CD4-positive, CD25-positive, alpha-beta regulatory T cell (primary cell): ENCODE measurements at places on chromosomes 5 and 9.
A peak's percentile ranks its signal among the peaks of the same experiment; 100 is the strongest.

- DNase-seq: no peak
Measured at GRCh38 chr5:145752534-145752933, 82.6 kb downstream of the PRELID2 start.

DNA sequence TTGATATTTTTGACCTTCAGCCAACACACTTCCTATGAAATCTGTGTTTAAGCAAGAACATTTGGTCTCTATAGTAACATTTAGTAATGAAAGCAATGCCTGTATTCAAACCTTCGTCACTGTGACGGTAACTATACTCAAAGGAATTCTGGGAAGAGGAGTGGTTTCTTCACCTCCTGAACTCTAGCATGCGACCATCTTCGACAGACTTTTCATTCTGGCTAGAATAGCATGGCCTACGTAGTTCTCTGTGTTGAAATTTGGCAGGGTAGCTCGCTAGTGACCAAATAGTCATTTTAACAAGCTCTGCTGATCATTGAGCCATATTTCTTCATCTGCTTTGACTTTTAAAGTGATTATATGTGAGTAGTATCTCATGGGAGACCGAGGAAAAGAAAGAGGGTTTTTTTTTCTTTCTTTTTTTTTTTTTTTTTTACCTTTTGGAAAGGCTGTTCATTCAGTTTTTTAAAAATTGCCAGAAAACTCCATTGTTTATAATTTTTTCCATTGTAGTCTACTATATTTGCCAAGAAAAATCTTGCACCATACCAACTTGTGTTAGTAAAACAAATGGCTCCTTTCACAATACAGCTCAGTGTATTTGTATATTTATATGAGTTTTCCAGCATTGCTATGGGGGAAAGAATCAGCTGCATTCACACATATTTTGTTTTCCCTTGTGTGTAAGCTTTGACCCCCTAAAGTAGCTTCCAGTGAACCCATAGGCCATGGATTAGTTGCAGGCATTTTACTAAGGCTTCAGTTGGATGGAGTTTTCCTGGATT lies 166.8 kb downstream of the NNT start:
- no peak for DNase-seq

DNA sequence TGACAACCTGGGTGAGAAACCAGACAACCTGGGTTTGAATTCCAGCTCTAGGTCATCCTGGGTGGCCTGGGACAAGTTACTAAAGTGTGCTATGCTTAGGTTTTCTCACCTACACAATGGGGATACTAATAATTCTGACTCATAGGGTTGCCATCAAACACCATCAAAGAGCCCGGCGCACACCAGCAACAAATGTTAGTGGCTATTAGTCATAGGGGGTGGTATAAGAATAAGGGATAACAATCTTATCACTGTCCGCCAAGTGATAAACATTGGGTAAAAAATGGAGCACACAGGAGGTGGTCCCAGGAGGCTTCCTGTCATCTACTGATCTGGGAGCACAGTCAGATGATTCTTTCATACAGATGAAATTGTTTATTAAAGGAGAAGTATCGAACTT lies 61.4 kb upstream of the AFAP1L1 start:
- no peak for DNase-seq

DNA sequence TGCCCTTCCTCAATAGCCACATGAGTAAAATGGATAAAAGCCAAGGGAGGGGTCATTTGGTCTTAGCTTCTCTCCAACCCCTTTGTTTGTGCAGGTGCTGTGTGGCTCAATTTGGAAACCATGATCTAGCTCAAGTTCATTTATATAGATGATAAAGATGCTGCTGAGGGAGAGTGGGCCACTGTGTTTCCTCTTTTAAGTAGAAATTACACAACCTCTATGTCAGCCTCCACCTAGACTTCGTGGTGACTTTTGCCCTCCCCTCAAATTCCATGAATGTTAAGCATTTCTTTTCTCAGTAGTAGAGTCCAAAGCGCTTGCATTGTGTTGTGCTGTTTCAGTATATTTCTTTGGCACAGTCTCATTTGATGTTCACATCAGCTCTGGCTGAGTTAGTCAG lies 241.4 kb downstream of the ARHGAP26 start:
- no peak for DNase-seq

DNA sequence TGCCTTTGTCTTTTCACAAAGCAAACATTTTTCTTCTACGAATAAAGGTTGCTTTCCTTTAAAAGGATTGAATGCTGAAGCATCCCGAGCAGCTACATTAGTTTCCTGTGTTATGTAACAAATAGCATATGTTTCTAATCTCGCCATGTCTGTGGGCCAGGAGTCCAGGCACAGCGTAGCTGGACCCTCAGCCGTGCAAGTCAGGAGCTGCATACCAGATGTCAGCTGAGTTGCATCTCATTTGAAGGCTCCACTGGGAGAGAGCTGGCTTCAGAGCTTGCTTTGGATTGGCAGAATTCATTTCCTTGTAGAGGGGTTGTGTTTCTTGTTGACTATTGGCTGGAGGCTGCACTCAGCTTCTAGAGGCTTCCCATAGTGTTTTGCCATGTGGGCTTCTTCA lies 16.0 kb upstream of the GOLPH3 start:
- no peak for DNase-seq

- DNase-seq: no peak
Measured at GRCh38 chr5:137119321-137119720, 379.8 kb downstream of the SPOCK1 start.

GRCh38 chr9:121107029-121107428 lies 32.3 kb downstream of the CNTRL start:
- peak; percentile 56 for DNase-seq

DNA sequence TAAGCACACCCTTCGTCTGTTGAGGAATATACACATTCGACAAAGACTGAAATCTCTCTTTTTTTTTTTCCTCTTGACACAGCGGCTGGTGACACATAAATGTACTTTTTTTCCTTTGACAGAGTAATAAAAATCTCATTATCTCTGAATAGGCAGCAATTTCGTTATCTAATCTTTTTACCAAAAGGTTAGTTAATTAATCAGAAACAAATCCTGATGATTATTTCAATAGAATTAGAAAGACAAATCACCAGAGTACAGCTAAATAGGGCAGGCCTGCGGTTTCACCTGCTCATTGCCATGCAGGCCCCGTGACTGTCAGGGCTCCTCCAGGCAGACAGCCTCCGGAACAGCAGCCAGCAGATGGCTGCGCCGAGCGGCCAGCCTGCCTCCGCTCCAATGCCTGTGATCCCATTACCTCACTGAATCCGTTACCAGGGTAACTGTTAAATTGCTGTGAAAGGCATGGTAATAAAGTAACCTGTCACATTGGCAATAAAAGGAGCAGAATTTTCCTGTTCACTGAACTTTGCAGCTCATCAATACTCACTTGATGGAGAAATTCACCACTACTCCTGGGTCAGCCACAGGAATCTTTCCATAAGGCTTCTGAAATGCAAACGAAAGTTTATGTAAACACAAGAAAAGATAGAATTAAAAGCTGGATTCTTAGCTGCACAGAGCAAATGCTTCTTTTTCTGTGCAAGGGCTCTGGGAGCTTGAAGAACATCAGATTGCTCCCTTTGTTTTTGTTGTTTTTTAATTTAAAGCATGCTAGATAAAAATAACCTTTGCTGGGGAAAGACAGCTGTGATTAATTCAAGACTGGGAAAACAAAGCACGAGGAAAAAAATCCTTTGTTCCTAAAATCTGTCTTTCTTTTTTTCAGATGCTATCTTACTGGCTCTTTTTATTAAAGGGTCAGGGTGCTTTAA lies 666.4 kb upstream of the ZNF608 start:
- no peak for DNase-seq

DNA sequence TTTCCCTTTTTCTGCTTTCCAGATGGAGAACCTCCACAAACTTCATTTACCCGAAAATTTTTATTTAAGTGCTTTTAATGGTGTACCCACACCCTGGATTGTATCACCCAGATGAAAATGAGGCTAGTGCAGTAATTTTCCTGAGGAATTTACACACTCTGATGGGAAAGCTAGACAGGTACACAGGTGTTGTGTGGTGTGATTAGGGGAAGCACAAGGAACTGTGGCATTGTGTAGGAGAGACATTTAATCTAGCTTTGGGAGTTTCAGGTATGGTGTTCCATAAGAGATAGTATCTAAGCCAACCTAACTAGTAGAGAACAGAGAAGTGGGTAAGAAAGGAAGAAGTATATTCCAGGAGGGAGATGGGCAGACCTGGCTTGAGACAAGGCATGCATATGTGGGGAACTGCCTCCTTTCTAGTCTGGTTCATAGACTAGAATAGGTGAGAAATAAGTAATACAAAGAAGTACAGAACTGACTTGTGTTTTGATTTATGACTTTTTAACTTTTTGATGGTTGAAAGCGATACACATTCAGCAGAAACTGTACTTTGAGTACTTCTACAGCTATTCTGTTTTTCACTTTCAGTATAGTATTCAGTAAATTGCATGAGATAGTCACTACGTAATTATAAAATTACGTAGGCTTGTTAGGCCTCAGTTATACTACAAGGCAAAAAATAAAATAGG lies 22.9 kb upstream of the ROPN1L start:
- no peak for DNase-seq

GRCh38 chr9:20558566-20559016 lies 63.7 kb downstream of the MLLT3 start:
- peak; percentile 47 for DNase-seq

- DNase-seq: no peak
Measured at GRCh38 chr9:113427629-113428028, 17.1 kb downstream of the C9orf43 start.

GRCh38 chr9:120707170-120707569 lies 7.1 kb downstream of the MEGF9 start:
- DNase-seq: no peak

GRCh38 chr9:115263371-115264075 lies 145.6 kb upstream of the TNC start:
- no peak for DNase-seq

GRCh38 chr5:117588611-117589010 lies 1014.0 kb upstream of the SEMA6A start:
- DNase-seq: no peak

- DNase-seq: no peak
Measured at GRCh38 chr9:105341434-105342146, 97.1 kb downstream of the SLC44A1 start.

GRCh38 chr9:107008011-107008410 lies 145.0 kb downstream of the ZNF462 start:
- no peak for DNase-seq

DNA sequence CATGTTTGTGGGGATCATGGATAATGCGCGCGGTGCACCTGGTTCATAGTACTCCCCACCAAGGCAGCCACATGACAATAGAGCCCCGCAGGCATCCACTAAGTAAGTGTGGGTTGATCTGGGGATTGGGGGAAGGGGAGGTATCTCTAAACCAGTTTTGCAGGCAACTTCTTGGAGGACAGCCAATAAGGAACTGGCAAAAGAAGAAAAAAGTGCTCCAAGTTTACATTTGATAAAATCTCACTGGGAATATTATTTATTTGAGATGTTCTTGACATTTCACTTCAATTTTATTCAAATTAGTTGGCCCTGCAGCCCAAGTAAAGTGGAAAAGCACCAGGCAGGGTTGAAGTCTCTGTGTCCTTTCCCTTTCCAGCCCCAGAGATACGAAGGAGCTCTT lies 8.5 kb downstream of the FBP1 start:
- DNase-seq: no peak

DNA sequence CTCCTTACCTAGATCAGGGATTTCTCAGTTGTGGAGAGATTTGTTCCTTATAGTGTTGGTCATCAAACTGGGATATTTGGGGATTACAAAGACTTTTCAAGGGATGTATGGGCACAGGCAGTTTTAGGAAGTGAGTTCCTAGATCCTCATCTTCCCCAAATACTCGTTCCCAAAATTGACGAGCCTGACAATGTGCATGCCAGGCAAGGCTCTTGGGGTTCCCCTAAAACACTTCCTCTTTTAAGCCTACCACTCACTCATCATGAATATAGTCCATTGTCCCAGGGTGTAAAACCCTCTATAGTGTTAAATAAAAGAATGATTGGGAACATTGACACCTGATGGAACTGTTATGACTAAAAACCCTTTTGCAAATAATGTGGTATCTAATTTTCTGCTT lies 26.4 kb downstream of the PDCD1LG2 start:
- no peak for DNase-seq

DNA sequence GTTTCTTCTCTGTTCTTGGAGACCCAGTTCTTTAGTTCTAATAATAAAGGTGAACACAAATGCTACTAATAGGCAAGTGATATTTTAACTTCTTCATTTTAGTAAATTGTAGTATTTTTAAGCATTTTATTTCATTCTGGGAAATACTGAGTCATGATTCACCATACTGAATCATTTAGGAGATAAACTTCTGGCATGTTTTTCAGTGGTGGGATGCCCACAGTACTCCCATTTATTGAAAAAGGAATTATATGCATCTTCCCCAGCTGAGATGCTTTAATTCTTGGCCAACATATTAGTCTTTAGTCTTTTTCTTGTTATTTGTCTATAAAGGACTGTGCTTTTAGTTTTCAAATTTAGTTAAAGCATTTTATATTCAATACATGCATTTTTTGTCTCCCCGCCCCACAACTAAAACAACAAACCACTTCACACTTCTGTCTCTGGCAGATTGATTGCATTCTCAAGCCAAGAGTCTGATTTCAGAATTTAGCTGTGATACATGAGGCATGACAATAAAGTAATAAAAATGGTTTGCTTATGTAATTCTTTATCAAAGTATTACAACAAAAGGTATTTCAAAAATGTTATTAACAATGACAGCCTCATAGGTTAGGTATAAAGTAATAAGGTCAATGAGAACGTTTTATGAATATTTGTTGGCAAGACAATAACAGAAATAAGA lies 125.2 kb upstream of the CDH18 start:
- DNase-seq: no peak

DNA sequence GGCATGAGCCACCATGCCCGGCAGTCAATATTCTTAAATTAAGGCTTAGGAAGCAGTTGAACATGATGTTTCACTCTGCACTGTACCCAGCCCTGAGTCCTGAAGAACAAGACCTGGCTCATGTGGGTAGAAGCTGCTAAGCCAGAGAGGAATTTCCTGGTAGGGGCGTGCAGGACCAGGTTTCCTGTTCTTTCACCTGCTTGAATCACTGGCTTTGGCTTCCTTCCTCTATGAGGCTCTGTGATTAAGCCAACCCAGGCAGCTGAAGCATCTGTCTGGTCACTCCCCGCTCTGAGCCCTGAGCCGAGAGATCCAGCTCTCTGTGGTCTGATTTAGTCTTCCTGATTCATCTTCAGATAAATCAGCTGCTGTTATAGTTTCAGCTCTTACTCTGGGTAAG lies 29.1 kb downstream of the CFAP77 start:
- DNase-seq: no peak

DNA sequence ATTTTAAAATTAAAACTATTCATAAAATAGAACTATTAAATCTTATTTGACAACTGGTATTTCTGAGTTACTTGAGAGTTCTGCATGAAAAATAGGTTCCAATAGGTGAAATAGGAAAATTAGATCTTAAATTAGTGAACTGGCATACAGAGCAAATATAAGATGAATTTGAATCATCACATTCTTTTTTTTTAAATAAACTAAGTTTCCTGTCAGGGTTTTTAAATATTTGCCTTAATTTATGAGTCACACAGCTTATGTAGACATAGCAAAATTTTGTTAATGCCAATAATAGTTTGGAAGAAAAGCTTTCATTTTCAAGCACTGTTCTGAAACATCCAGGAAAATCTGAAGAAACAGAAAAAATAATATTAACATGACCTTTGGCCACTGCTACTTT lies 311.7 kb upstream of the HAPLN1 start:
- no peak for DNase-seq
